ENCODE measurements at places on chromosomes 11 and 22. TPM values are rescaled to one million over a fixed set of nuclear protein-coding genes. Genes with fewer than 3 reads are reported as not detected.

- peaks cover 8% of the 10 kb centered on the region for H3K36me3 ChIP-seq
- no peak overlapping the region for H3K27ac ChIP-seq
- no peak for DNase-seq
- H3K27me3 ChIP-seq = no peaks in the 10 kb centered on the region
Observed at GRCh38 chr11:68819362-68819761, 22.4 kb downstream of the CPT1A start.

DNA sequence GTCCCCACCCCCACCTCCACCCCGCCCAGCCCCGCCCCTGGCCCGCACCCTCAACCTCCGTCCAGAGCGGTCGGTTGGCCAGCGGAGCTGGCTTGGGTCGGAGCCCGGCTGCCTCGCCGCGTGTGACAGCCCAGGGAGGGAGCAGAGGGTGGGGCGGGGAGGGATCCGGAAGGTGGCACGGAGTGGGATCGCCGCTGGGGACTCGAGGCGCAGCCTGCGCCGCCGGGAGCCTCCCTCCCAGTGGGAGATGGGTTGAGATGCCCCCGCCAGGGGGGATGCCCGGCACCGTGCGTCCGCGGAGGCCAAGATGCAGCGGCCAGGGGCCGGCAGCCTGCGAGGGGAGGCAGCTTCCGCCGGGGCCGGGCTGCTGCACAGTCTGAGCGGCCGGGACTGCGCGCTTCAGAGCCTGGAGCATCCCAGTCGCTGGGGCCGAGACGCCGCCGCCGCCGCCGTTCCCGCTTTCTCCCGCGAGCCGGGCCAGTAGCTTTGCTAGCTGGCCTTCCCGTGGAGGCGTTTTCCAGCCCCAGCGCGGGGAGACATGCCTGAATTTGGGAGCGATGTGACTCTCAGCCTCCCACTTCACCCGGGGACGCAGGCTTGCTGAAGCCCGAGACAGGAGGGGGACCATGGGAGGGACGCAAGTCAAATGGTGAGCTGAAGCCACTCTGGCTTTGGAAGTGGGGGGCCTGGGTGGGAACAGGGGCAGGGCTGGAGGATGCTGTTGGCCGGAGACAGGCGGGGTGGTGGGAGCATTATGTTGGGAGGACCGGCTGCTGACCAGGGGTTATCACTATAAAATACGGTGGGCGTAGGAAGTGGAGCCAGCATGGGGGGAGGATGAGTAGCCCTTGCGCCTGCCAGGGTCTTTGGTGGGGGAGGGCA is 40.2 kb downstream of the DIXDC1 start:
- no peaks in the 10 kb centered on the region for H3K27me3 ChIP-seq
- no peak for DNase-seq
- peaks cover 7% of the 10 kb centered on the region for H3K4me1 ChIP-seq
- no peaks in the 10 kb centered on the region for H3K36me3 ChIP-seq

DNA sequence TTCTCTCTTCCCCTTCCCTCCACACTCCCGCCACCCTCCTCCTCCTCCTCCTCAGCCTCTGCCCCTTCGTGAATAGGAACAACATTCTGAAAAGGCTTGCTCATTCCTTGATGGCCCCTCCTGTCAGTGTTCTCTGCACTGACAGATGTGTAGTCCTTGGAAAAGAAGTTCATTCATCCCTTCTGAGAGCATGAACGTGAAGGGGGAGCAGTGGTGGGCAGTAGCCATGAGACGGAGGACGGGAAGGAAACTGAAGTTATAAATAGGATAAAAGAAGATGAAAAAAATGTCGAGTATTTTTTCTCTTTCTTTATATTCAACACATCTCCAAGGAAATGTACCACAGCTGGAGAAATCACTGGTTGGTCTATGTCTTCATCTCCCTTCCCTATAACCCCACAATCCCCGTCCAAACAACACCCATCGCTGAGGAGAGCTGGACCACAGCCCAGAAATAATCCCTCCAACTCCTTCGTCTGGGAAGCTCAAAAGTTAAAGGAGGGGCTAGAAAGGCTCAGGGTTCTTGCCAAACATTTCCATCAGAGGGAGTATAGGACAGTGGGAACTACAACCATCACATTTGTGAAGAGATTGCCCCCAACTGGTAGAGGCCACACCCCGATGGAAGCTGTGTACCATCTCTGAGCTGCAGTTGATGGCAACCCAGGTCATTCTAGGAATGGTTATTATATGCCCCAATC is 33.5 kb downstream of the ETS1 start:
- H3K27me3 ChIP-seq = no peaks in the 10 kb centered on the region
- H3K27ac ChIP-seq = no peak overlapping the region
- peaks cover 54% of the 10 kb centered on the region for H3K4me1 ChIP-seq
- no peak overlapping the region for H3K4me3 ChIP-seq

GRCh38 chr11:1791912-1792311 is 28.2 kb upstream of the CTSD start:
- no peaks in the 10 kb centered on the region for H3K27me3 ChIP-seq
- no peak for DNase-seq
- peaks cover 5% of the 10 kb centered on the region for H3K4me1 ChIP-seq
- H3K27ac ChIP-seq = no peak overlapping the region

DNA sequence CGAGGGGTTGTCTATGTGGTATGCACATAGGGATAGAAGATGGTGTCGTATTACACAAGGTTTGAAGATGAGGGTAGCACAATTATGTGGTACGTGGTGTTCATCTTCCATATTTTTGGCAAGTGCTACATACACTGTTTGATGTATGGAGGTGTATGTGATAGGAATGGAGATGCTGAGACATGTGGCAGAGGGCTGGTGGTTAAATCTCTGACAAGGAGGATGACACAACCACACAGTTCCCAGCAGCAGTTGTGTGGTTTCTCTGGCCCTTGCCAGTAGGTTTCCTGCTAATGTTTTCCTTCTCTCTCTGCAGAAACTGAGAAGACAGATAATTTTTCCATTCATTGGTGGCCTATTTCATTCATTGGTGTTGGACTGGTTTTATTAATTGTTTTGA is 17.0 kb downstream of the NCR3LG1 start:
- H3K36me3 ChIP-seq = no peaks in the 10 kb centered on the region
- H3K27ac ChIP-seq = no peak overlapping the region
- no peaks in the 10 kb centered on the region for H3K27me3 ChIP-seq
- H3K4me3 ChIP-seq = no peak overlapping the region
- no peaks in the 10 kb centered on the region for H3K4me1 ChIP-seq

- peak overlapping the region; percentile 0 for H3K27ac ChIP-seq
- no peaks in the 10 kb centered on the region for H3K27me3 ChIP-seq
- no peaks in the 10 kb centered on the region for H3K36me3 ChIP-seq
- DNase-seq = no peak
- H3K4me1 ChIP-seq = peaks cover 48% of the 10 kb centered on the region
- H3K4me3 ChIP-seq = no peak overlapping the region
Observed at GRCh38 chr11:68965901-68966853, 14.6 kb downstream of the MRGPRD start.

- DNase-seq = no peak
- no peaks in the 10 kb centered on the region for H3K27me3 ChIP-seq
- H3K36me3 ChIP-seq = no peaks in the 10 kb centered on the region
Observed at GRCh38 chr11:123330071-123330470, 100.0 kb upstream of the GRAMD1B start.

DNA sequence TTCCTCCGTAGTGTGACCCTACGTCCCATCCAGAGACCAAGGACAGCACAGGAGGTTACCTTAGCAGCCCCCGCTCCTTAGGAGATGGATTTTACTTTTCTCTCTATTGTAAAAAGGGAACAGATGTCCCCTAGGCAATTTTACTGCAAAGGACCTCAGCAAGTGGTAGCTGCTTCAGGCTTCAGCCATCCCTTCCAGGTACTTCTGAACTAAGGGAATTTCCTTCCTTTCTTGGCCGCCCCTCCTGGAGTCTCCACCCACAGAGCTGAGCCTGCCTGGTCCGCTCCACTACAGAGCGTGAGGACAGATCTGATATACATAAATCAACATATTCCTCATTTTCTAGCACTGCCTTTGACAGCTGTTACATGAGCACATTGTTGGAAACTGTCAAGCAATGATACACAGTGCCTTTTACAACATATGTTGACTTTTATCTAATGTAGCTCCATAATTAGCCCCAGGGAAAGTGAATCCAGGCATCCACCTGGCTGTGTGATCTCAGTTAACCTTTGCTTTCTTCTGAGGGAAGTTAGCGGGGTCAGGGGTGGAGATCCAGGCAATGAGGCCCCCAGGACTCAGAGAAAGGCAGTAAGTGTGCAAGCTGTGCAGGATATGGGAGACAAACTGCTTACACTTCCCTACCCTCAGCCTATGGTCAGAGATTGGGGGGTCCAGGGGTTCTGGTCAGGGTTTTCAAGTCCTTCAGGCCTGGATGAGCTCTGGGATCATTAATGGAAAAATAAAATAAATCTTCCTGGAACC is 51.9 kb downstream of the SPATA19 start:
- H3K36me3 ChIP-seq = no peaks in the 10 kb centered on the region
- H3K27ac ChIP-seq = no peak overlapping the region
- H3K4me1 ChIP-seq = no peaks in the 10 kb centered on the region
- no peaks in the 10 kb centered on the region for H3K27me3 ChIP-seq
- no peak for DNase-seq

GRCh38 chr11:68181719-68182451 is 31.2 kb downstream of the KMT5B start:
- no peaks in the 10 kb centered on the region for H3K4me1 ChIP-seq
- peaks cover 30% of the 10 kb centered on the region for H3K36me3 ChIP-seq
- no peak overlapping the region for H3K27ac ChIP-seq
- H3K27me3 ChIP-seq = no peaks in the 10 kb centered on the region
- DNase-seq = no peak

- DNase-seq = no peak
- H3K4me1 ChIP-seq = peaks cover 7% of the 10 kb centered on the region
- no peak overlapping the region for H3K4me3 ChIP-seq
- no peaks in the 10 kb centered on the region for H3K27me3 ChIP-seq
- H3K36me3 ChIP-seq = no peaks in the 10 kb centered on the region
Observed at GRCh38 chr11:76820184-76820566, 37.0 kb downstream of the TSKU start.

DNA sequence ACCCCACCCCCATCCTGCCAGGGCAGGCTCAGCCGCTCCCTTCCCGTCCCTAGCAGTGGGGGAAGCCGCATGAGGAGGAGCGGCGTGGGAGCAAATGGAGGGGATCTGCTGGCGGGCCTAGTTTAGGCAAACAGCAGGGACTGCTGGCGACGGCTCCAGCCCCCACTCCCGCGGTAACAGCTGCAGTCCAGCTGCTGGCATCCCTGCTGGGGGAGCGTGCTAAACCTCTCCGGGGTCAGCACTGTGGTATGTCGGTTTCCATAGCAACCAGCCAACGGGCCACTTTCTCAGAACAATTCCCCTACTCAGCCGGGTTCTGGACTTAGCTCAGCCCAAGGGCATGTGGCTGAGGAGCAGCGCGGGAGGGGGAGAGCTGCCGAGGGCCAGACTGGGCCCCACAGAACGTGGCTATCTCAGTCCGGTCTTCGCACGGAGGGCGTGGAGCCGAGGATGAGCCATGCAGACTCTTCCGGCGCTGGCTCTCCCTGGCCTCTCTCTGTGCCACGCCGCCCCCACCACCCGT is 98.8 kb downstream of the PKNOX2 start:
- no peaks in the 10 kb centered on the region for H3K4me1 ChIP-seq
- no peak overlapping the region for H3K4me3 ChIP-seq
- H3K27me3 ChIP-seq = no peaks in the 10 kb centered on the region
- DNase-seq = no peak

- no peak overlapping the region for H3K4me3 ChIP-seq
- no peak for DNase-seq
- no peaks in the 10 kb centered on the region for H3K4me1 ChIP-seq
- H3K27me3 ChIP-seq = no peaks in the 10 kb centered on the region
- no peak overlapping the region for H3K27ac ChIP-seq
- no peaks in the 10 kb centered on the region for H3K36me3 ChIP-seq
Observed at GRCh38 chr11:61534933-61535839, 26.6 kb downstream of the LRRC10B start.

DNA sequence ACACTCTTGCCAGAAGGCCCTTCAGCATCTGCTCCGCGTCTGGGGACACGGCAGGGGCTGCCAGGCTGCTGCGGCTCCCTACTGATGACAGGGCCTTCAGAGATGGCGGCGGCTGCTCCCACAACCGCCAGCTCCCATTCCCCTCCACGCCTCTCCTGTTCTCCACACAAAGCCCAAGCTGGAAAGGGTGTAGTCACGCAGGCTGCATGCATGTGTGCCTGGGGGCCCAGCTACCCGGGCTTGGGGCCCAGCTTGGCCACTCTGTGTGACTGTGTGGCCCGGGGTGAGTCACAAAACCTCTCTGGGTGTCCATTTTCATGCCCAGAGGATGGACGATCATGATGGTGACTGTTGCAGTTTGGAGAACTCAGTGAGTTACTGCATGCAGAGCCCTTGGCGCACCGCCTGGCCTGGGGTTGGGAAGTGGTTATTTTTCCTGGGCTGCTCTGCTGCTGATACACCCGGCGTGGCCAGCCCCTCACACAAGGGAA is 31.7 kb upstream of the PARVB start:
- H3K27ac ChIP-seq = no peak overlapping the region
- DNase-seq = no peak
- H3K4me3 ChIP-seq = no peak overlapping the region
- H3K36me3 ChIP-seq = peaks cover 25% of the 10 kb centered on the region

DNA sequence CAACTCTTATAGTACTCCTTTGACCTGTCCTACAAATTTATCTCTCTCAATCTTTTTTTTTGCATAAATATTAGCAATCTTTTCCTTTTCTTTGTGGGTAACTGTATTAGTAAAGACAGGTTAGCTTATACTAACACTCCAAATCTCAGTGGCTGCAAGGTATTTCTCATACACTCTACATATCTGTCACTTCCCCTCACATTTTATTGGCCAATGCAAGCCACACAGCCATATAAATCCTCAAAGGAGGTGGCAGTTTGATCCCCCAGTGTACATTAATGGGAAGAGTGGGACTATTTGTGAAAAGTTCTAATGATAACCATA is 42.6 kb upstream of the EED start:
- peak overlapping the region; percentile 55 for H3K4me3 ChIP-seq
- H3K27ac ChIP-seq = peak overlapping the region; percentile 52
- H3K4me1 ChIP-seq = peaks cover 15% of the 10 kb centered on the region
- no peaks in the 10 kb centered on the region for H3K27me3 ChIP-seq
- no peak for DNase-seq

PNPLA5 gene
- total RNA-seq = not detected

MRGPRG gene
- not detected for total RNA-seq

NOX4 gene
- total RNA-seq = not detected

MS4A15 gene
- total RNA-seq = not detected

UFD1 gene
- 48.7 TPM for total RNA-seq

Measured in CD4-positive, alpha-beta memory T cell (primary cell).